Small intestine (tissue), 16 donors: ENCODE measurements at places on chromosomes 16 and 17. TPM values are rescaled to one million over a fixed set of nuclear protein-coding genes. Genes with fewer than 3 reads are reported as not detected.

DNA sequence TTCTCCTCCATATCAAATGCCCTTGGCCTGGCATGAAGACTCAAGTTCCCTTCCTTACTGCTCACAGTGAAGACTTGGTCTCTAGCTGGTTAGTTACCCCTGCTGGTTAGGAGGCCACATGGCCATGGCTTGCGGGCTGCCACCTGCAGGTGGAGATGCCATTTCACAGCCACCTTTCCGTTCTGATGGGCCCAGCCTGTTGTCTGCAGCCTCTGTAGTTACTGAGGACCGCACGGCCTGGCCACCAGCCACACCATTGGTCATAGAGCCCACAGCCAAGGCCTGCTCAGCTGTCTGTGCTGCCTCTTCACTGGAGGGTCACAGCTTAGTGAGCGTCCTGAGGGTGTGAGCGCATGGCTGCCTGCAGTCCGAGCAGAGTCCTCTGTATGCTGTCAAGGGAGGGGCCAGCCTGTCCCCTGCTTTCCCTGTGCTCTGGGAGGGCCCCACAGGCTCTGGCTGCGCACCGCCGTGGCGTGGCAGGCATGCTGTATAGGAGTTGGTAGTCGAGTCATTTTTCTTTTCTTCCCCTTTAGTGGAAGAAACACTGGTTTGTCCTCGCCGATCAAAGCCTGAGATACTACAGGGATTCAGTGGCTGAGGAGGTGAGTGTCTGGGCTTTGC, 59.2 kb downstream of the PLD6 start:
- H3K36me3 ChIP-seq, result peaks cover 27% of the 10 kb centered on the region
- no peak overlapping the region for H3K27ac ChIP-seq
- peak; percentile 40 for DNase-seq
- H3K4me3 ChIP-seq, result no peak overlapping the region
- no peaks in the 10 kb centered on the region for H3K27me3 ChIP-seq

GRCh38 chr17:10156948-10157607, 41.3 kb downstream of the GAS7 start:
- no peak for DNase-seq
- H3K4me3 ChIP-seq, result no peak overlapping the region
- no peaks in the 10 kb centered on the region for H3K4me1 ChIP-seq
- H3K27me3 ChIP-seq, result no peaks in the 10 kb centered on the region

The STAT5A gene
- polyA plus RNA-seq, result 12.9 TPM

The KRTAP1-1 gene
- not detected for polyA plus RNA-seq

The G6PC1 gene
- 4.1 TPM for polyA plus RNA-seq

DNA sequence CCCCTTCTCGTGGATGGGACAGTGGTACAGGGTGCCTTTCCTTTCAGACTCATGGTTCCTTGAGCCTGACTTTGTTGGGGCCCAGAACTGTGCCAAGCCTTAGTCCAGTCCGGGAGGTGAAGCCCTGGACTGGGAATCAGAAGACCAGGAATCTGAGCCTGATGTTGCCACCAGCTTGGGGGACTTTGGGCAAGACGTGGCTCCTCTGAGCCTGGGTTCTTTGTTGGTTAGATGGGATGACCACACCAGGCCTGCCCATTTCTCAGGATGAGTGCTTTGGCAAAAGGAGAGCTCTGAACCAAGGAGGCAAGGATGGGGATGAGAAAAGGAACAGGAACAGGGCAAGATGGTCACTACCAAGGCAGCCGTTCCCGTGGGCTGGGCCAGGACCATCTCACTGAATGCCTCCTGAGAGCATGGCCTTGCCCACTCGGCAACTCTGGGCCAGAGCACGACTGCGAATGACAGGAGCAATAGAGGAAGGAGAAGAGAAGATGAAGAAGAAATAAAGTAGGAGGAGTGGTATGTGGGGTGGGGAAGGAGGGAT, 32.5 kb downstream of the PITPNM3 start:
- H3K4me3 ChIP-seq, result no peak overlapping the region
- no peaks in the 10 kb centered on the region for H3K27me3 ChIP-seq
- no peak overlapping the region for H3K27ac ChIP-seq

GRCh38 chr17:57572600-57572999, 172.5 kb downstream of the CCDC182 start:
- H3K4me1 ChIP-seq, result no peaks in the 10 kb centered on the region
- no peak overlapping the region for H3K4me3 ChIP-seq
- H3K27me3 ChIP-seq, result no peaks in the 10 kb centered on the region
- H3K36me3 ChIP-seq, result peaks cover 29% of the 10 kb centered on the region
